ENCODE measurements at places on chromosomes 2 and 18.

DNA sequence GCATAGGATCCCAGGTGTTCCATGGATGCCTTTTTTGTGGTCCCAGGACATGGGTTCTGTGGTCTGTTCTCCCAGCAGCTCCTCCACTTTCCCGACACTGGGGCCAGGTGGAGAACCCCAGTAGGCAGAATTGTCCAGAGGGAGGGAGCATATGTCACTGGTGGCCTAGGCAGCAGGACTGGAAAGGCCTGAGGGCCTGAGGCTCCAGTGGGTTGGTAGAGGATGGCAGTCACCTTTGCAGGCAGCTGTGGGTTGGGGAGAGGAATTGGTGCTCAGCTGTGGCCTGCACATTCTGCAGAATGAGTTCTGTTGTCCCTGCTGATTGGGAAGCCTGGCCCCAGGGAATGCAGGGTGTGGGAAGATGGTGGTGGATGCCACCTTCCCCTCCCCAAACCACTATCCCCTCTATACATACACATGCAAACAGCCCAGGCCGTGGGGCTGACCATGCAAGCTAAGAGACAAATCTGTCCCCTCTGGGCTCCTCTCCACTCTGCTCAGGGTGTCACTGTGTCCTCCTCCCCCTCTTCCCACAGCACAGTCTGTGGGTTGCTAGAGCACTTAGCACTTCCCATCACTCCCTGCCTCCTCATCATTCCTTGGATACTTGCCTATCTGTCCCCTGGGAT, 11.4 kb downstream of the CTIF start:
- no peak for DNase-seq

DNA sequence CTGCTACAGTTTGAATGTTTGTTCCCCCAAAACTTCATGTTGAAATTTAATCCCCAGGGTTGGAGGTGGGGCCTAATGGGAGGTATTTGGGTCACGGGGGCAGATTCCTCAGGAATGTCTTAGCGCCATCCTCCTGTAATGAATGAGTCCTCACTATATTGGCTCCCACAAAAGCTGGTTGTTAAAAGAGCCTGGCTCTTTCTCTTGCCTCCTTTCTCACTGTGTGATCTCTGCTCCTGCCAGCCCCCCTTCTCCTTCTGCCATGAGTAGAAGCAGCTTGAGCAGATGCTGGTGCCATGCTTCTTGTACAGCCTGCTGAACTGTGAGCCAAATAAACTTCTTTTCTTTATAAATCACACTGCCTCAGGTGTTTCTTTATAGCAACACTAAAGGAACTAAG, 721.0 kb upstream of the PKDCC start:
- no peak for DNase-seq

GRCh38 chr2:140797718-140798117, 1333.1 kb downstream of the LRP1B start:
- no peak for DNase-seq

DNA sequence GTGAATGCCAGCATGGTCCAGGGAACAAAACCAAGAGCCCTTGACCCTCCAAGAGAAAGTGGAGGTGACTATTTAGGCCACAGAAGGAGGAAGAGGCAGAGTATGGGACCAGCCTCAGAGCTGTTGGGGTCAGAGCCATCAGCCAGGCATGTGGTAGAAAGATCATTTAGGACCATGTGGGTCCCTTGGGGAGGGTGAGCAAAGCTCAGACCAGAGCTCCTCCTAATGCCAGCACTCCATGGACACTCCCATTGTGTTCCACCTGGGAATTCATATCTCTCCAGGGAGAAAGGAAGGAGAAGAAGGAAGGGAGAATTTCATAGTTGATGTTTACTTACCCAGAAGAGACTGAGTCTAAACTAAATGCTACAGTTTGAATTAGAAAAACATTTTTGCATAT, 73.2 kb downstream of the CYBRD1 start:
- DNase-seq = no peak

- no peak for DNase-seq
Measured at GRCh38 chr2:186065491-186065890, 326.9 kb downstream of the FSIP2 start.

DNA sequence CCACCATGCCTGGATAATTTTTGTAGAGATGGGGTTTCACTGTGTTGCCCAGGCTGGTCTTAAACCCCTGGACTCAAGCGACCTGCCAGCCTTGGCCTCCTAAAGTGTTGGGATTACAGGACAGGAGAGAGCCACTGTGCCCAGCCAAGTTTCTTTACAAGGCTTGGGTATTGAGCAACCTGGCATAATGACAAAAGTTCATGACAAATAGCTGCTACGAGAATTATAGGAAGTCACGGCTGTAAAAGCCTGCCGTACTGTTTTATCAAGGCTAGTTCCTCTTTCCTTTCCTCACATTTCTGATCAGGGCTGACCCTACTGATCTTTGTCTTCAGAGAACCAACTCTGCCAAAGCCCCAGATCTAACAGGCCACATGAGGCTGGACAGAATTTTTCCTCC, 490.4 kb upstream of the SPRED2 start:
- DNase-seq = no peak
